ENCODE measurements at places on chromosomes 2 and 18.

- DNase-seq: no peak
Measured at GRCh38 chr2:98803405-98804264, 72.7 kb upstream of the MGAT4A start.

GRCh38 chr2:11421863-11422490 is 44.0 kb downstream of the E2F6 start:
- no peak for DNase-seq

DNA sequence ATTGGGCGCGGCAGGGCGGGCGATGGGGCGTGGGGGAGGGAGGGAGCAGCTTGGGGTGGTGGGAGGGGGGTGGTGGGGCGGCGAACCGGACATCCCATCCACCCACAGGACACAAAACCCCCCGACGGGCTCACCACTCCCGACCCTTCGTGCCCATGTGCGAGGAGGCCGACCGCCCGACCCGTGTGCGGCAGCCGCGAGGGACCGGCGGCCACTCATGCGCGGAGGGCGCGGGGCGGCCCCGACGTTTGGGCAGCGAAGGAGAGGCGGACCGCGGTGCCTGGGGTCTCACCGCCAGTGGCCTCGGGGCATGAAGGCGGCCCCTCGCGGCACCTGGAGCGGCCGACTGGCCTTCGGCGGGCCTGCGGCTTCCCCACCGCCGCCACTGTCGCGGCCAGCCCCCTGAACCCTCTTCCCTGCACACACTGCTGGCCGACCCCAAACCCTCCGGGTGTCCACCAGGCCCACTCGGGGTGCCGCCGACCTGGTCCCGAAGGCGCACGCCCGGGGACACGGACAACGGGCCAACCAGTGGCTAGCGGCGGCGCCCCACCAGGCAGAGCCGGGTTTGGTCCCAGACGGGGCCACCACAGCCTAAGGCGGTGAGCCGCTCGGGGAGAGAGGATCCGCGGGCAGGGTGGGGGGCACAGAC is 94.6 kb upstream of the ANKRD30BL start:
- DNase-seq: no peak

GRCh38 chr2:144745424-144745823 is 225.5 kb upstream of the ZEB2 start:
- no peak for DNase-seq

- DNase-seq: no peak
Measured at GRCh38 chr2:11625671-11626070, 44.3 kb downstream of the NTSR2 start.

DNA sequence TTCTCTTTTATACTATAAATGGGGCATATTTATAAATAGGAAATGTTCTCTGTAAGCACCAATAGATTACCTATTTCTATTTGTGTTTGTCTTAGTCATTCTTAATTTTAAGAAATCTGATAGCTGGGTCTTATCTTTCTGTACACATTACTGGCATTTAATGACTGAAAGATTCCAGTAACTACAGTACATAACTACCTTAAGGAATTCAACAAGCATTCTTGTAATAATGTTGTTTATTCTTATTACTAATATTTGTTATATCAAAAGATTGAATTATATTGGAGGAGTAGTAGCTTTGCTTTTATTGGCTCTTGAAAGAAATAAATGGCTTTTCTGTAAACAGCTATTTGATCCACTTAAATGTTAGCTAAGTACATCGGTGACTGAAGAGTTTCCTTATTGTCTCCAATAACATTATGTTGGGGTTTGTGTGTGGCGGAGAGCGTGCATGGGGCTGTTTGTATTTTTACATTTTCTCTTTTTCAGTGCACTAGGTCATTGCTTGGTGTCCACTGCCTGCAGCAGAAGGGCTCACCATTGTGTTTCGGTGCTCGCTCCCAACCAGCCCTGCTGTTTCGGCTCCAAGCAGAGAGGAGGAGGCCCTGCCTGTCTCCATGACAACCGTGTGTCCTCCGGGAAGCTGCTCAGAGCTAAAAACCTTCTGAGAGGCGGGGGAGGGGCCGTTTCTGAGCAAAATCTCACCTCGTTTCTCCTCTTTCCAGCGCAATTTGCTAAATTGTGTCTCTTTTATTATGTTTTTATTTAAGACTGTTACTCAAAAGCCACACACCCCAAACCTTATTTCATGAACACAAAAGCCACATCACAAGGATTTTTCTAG is 112.5 kb upstream of the SLC38A11 start:
- DNase-seq: no peak

DNA sequence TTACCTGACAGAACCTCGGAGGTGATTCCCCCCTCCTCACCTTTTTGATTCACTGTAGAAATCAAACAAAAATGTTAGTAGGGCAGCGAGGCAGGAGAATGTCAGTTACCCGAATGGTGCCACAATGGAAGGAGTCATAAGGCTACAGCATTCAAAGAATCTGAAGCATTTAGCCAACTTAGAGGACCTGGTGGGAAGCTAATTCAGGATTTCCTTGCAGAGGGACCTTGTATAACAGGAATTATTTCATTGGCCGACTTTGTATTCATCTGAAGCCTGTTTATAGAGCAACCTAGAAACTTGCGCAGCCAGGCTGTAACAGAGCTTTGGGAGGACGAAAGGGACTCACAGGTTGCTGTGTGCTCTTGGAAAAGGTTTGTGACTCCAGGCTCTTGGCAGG is 129.1 kb upstream of the MMADHC start:
- no peak for DNase-seq

- no peak for DNase-seq
Measured at GRCh38 chr2:232979871-232980461, 33.1 kb downstream of the NGEF start.

- no peak for DNase-seq
Measured at GRCh38 chr18:53457068-53457467, 767.4 kb downstream of the MBD2 start.

DNA sequence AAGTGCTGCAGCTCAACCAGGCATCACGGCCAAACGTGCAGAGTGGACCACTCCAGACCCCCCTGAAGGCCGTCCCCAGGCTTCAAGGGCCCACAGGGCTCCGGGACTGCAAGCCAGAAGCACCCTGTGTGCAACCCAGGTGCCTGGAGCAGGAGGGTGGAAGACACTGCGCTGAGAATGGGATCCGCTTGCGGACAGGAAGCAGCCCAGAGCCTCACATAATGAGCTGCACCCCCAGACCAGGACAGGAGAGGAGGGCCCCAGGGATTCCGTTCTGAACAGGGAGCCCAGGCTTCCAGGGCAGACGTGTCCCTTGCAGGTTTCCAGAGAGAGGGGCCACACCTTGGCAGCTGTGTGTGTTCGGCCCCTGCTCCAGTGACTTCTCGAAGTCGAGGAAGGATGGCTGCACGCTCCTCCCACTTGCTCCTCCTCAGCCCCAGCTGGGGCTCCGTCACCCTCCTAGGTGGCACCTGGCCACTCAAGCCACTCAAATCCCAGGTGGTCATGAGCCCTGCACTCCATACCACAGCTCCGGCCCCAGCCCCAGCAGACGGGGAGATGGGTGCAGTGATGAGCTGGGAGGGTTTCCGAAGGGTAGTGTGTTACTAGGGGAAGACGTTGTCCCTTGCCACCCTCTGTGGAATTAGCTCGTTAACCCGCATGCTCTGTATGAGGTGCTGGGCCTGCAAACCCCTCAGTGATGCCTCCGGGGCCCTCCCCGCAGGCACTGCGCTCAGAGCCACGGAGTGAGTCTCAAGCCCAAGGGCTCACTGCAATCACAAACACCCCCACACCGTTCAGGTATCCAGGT is 79.2 kb downstream of the NDUFA10 start:
- no peak for DNase-seq

DNA sequence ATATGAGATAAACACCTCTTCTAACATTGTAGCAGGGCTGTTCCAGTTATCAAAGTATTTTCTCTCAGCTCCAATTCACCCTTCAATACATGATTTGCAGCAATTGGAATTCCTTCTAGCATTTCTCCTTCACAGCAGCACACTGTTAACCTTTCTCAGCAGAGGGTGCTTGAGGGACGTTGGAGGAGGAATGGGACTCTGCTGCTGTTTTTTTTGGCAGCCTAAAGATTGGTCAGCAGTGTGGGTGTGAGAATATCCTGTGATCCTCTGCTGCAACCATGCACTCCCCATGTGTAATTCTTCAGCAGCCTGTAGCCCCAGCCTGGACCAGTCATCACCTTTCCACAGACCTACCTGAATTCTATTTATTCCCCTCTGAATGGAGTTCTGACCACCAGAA is 1708.9 kb upstream of the CELF4 start:
- DNase-seq: no peak

GRCh38 chr2:240991378-240992263 is 6.8 kb upstream of the SNED1 start:
- DNase-seq: no peak

- DNase-seq: no peak
Measured at GRCh38 chr2:42457011-42457410, 36.8 kb downstream of the KCNG3 start.

- DNase-seq: no peak
Measured at GRCh38 chr2:63737081-63737751, 104.5 kb upstream of the UGP2 start.

- DNase-seq: no peak
Measured at GRCh38 chr18:13269013-13269280, 50.4 kb downstream of the LDLRAD4 start.

- DNase-seq: no peak
Measured at GRCh38 chr2:104405623-104406022, 448.3 kb upstream of the POU3F3 start.

DNA sequence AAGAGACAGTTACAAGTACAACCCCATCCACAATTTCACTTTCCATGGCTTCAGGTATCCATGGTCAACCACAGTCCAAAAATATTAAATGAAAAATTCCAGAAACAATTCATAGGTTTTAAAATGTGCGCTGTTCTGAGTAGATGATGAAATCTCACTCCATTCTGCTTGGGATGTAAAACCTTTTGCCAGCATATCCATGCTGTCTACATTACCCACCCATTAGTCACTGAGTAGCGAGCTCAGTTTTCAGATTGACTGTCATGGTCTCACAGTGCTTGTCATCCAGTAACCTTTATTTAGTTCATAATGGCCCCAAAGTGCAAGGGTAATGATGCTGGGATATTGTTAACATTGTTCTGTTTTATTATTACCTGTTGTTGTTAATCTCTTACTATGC is 40.5 kb downstream of the SMAD4 start:
- no peak for DNase-seq

DNA sequence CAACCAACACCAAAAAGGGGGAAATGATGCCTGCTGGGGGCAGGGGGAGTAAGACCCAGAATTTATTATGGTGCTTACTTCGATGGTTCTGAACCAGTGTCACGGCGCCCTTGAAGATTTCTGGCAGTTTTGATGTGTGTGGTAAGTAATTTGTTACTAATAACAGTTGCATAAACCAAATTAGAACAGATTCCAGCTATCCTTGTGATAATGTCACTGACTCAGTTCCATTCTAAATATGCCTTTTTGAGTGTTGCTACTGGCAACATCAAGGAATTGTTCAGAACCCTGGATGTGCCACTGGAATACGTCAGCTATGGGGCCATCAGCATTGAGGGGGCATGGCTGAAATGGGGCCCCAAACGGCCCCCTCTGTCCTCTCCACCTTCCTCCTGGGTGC is 11.6 kb downstream of the SAG start:
- DNase-seq: no peak

All from stimulated activated CD4-positive, alpha-beta T cell treated with anti-CD3 and anti-CD28 coated beads, Interleukin-1b, Interleukin-23, amount 100 ng/mL, for 1 hour (primary cell).